Fibroblast of lung (primary cell): ENCODE measurements at places on chromosomes 7 and 10. TPM values are rescaled to one million over a fixed set of nuclear protein-coding genes. Genes with fewer than 3 reads are reported as not detected.

GRCh38 chr10:31876652-31877352 is 51.8 kb downstream of the ARHGAP12 start:
- no peak for DNase-seq

DNA sequence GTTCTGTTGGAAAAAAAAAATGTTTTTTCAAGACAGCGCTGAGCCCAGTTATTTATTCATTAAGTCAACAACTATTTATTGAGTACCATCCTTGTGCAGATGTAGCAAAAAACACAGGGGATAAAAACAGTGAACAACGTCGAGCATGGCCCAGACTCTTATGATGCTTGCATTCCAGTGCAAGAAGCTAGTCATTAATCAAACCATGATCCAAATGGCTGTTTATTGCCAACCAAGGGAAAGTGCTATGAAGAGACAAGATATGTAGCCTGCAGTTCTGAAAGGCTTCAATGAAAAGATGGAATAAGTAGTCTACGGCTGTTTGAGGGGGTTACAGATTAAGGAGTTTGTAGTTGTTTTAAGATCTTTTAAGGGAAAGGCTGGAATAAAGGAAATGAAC is 262.3 kb downstream of the NEBL start:
- no peak for DNase-seq

DNA sequence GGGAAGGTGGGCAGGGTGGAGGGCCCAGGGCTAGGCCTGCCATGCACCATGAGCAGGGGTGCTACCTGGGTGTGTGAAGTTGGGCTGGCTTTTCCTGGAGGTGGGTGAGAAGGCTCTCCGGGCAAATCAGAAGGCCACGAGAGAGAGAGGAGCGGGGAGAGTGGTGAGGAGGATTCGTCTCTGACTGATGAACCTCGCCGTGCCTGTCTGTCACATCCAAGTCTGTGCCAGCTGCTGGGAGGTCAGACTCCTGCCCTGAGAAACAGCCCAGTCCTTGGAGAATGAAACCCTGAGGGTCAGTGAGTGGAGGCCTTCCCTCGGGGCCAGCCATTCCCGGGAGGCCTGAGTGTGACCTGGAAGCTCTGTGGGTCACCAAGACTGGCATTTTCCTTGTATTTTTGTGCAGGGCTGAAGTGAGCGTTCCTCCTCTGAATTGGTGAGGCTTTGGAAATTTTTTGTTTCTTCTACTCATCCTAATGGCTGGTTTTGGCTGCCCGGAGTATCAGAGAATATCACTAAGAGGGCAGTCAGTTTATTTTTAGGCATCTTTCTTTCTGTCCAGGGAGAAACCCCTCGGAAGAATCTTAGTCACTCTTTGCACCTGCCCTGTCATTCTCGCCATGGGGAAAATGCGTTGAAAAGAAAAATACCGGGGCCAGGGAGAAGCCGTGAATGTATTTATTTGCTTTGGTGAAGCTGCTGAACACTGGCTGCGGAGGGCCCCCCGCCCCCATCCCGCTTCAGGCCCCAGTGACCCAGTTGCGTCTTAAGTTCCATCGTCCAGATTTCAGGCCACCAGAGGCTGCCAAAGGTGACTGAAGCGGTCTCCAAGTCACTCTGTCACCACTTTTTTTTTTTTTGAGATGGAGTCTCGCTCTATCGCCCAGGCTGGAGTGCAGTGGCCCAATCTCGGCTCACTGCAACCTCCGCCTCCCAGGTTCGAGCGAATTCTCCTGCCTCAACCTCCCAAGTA is 6.5 kb upstream of the AP5Z1 start:
- DNase-seq: no peak

GRCh38 chr10:29806350-29806788 is 171.6 kb upstream of the SVIL start:
- peak; percentile 56 for DNase-seq

GRCh38 chr7:70432567-70433001 is 699.4 kb upstream of the GALNT17 start:
- no peak for DNase-seq

GRCh38 chr10:44478040-44478439 is 93.1 kb upstream of the CXCL12 start:
- peak; percentile 78 for DNase-seq

DNA sequence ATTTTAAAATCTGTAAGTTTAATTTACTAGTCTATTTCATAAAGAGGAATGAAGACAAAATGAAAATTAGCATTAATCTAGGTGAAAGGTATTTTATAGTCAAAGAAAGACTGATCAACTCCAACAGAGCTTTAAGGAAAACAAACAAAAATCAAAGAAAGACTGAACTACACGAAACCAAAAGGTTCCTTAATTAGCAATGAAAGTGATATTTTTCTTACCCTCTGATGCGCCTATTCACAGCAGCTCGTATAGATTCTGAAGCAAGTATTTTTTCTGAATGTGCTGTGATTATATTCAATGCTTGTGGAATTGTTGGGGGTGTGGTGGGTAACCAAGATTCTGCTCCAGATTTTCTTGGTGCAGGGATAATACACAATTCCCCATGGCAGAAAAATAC is 11.8 kb downstream of the ECD start:
- DNase-seq: no peak

GRCh38 chr7:664997-665735 is 61.3 kb upstream of the DNAAF5 start:
- peak; percentile 66 for DNase-seq

- no peak for DNase-seq
Observed at GRCh38 chr10:8137272-8137681, 82.8 kb downstream of the GATA3 start.

DNA sequence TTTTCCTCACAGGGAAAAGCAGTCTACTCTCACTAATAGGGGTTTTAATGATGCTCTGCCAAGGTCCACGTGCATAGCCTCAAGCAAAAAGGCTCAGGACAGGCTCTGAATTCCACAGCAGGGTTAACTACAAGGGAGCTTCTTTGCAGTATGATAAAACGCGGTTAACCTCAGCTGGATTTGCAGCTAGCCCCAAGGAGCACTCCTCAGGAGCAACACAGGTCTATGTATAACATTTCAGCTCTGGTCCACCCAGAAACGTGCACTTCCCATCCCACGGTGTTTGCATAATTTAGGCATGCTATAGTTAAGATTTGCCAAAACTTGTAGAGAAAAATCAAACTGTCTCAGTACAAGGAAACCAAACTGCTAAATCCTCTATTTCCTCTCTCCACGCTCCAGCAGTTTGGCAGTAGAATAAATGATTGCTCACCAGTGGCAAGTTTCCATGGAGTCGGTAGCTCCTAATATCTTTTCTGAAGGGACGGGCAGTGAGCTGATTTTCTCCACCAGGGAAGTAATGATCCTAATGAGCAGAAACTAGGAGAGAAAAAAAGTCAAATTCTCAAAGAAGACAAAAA is 13.1 kb upstream of the ASB4 start:
- DNase-seq: peak; percentile 64

DNA sequence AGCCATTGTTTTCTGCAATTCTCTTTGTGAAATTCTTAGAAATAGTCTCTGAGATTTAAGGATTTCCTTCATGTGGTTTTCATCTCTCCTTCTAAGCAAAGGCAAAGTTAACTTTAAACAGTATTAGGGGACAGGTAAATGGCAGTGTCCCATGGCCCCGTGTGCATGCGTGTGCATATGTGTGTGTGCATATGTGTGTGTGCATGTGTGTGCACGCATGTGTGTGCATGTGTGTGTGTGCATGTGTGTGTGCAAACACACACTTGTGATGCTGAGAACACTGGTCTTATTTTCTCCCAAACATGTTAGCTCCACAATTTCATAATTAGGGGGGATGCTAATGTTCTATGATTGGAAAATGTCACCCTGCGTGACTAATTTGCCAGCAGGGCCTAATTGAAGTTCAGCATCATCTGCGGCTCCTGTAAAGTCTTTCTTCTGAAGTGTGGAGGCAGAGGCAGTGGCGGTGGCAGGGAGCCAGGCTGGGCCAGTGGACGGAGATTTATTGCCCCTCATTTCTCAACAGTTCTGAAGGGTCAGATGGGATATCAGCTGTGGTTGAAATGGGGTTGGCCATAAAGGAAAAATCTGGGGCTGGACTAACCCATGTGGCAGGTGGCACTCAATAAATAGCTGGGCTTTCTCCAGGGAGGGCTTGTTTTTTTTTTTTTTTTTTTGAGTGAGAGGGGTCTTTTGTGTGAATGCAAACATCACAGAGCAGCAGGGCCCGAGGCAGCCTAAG is 289.3 kb upstream of the PODXL start:
- DNase-seq: no peak

- no peak for DNase-seq
Observed at GRCh38 chr7:26841003-26841739, 23.2 kb downstream of the SKAP2 start.

DNA sequence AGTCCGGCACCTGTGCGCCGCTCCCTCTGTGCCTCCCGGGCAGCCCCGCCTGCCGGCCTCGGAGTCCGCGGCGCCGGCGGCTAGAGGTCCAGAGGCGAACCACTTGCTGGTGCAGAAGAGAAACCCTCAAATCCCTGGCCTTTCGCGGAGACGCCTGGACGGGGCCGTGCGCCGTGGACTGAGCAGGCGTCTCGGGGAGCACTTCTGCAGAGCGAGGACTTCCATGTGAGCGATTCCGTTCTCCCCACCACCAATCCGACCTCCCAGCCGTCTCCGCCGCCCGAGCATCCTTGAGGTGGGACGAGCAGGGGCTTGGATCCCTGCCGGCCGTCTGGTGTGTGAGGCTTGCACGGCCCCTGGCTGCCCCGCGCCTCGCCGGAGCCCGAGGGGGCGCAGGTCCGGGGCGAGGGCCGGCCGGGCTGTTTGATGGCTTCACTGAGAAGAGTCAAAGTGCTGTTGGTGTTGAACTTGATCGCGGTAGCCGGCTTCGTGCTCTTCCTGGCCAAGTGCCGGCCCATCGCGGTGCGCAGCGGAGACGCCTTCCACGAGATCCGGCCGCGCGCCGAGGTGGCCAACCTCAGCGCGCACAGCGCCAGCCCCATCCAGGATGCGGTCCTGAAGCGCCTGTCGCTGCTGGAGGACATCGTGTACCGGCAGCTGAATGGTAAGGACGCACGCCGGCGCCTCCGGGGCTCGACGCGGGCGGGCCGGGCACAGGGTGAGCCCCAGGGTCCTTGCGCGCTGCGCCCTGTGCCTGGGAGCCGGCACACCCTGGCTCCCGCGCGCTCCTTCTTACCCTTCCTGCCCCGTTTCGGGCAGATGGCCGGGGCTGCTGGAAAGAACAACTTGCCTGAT is 660 bp downstream of the GALNT17 start:
- no peak for DNase-seq

DNA sequence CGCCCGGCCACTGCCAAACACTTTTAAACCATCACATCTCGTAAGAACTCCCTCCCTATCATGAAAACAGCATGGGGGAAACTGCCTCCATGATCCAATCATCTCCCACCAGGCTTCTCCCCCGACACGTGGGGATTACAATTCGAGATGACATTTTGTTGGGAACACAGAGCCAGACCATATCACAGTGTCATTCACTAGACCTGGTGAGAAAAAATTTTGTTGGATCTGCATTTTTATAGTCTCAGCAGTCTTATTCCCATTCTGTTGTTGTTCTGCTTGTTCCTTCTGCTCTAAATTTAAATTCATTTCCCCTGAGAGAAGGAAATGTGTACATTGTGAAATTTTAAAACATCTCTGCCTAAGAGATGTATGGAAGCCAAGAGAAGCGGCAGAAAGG is 4.8 kb upstream of the MKLN1 start:
- DNase-seq: no peak

- DNase-seq: peak; percentile 72
Observed at GRCh38 chr10:127157506-127158200, 38.7 kb downstream of the INSYN2A start.

- DNase-seq: no peak
Observed at GRCh38 chr7:93943816-93944540, 22.4 kb downstream of the GNG11 start.

DNA sequence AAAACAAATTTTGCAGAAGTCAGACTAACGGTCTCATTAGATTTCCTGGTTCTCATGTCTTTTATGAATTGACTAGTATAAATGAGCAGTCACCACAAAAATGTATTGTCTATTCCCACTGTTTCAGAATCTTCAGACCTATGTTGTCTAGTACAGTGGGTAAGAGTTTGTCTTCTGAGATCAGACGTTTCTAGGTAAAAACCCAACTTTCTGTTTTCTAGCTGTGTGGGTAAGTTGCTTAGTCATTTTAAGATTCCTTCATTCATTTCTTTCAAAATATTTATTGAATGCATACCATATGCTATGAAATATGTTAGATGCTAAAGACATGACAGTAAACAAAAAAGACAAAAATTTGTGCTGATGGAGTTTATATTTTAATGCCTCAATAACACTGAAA is 156.3 kb downstream of the POLR1F start:
- DNase-seq: peak; percentile 7

DNA sequence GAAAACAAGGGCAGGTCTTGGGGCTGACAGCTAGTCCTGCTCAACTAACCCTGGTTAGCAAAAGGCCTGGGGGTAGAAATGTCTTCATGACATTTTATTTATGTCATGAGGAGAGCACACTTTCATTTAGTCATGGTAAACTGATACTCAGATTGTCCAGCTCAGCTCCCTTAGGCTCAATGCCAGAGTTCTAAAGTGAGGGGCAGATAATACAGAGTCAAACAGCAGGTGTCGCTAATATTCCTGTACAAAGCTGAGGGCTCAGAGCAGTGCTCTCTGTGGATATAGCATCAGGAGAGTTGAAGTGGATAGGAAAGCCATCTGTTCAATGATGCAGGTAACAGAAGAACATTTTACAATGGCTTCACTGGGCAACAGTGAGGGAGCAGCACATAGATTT is 26.8 kb upstream of the CALCR start:
- no peak for DNase-seq

DNA sequence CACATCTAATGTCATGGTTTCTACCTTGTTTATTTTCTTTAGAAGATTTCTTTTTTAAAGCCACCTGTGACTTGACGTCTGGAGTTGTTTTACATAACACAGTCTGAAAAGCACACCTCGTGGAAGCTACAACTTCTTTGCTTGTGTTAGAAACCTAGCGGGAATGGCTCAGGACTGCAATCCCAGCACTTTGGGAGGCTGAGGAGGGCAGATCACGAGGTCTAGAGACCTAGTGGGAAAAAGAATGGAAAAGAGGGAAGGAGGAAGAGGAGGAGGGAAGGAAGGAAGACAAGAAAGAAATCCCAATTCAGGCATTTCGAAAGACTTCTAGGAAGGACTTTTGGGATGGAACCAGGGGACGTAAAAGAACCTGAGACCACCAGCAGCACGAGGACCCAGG is 146.3 kb upstream of the CELF2 start:
- DNase-seq: no peak

GRCh38 chr10:87579563-87579962 is 74.9 kb downstream of the MINPP1 start:
- peak; percentile 24 for DNase-seq

- DNase-seq: no peak
Observed at GRCh38 chr10:88598055-88598454, 11.5 kb downstream of the LIPJ start.

Gene CNPY4
- 21.6 and 38.3 TPM in 2 replicates for total RNA-seq

Gene HMX3
- total RNA-seq: not detected in 2 replicates

Gene STEAP2
- total RNA-seq: 26.3 and 29.8 TPM in 2 replicates

Gene NME8
- total RNA-seq: not detected in 2 replicates

Gene AKR1D1
- total RNA-seq: not detected in 2 replicates

Gene SFRP5
- total RNA-seq: not detected in 2 replicates

Gene TDRD1
- total RNA-seq: 0.26 TPM in 1 of 2 replicates, not detected in the other

Gene NRCAM
- 2.1 and 3.1 TPM in 2 replicates for total RNA-seq

Gene PLXDC2
- total RNA-seq: 5.1 and 12.3 TPM in 2 replicates

Gene CEP55
- total RNA-seq: 2.1 and 19.0 TPM in 2 replicates

Gene OPN4
- total RNA-seq: not detected in 2 replicates

Gene LRRD1
- total RNA-seq: under 0.01 and 0.17 TPM in 2 replicates

Gene INHBA
- 4.1 and 15.0 TPM in 2 replicates for total RNA-seq

Gene CTAGE4
- total RNA-seq: 0.17 and 1.0 TPM in 2 replicates

Gene ITGA8
- total RNA-seq: 0.99 and 1.3 TPM in 2 replicates

Gene TRPV6
- total RNA-seq: not detected in 2 replicates

Gene OR9A4
- not detected in 2 replicates for total RNA-seq
